Esophagus squamous epithelium (tissue), 5 donors: ENCODE measurements at places on chromosomes 11 and 22.

- no peak for DNase-seq
Measured at GRCh38 chr11:84501750-84502149, 1125.4 kb downstream of the DLG2 start.

- no peak for DNase-seq
Measured at GRCh38 chr11:57761301-57762234, at the start of gene CTNND1. CTNND1 (plus strand) TSS chr11:57761802; CDS start chr11:57791479, 29,677 bp downstream.

DNA sequence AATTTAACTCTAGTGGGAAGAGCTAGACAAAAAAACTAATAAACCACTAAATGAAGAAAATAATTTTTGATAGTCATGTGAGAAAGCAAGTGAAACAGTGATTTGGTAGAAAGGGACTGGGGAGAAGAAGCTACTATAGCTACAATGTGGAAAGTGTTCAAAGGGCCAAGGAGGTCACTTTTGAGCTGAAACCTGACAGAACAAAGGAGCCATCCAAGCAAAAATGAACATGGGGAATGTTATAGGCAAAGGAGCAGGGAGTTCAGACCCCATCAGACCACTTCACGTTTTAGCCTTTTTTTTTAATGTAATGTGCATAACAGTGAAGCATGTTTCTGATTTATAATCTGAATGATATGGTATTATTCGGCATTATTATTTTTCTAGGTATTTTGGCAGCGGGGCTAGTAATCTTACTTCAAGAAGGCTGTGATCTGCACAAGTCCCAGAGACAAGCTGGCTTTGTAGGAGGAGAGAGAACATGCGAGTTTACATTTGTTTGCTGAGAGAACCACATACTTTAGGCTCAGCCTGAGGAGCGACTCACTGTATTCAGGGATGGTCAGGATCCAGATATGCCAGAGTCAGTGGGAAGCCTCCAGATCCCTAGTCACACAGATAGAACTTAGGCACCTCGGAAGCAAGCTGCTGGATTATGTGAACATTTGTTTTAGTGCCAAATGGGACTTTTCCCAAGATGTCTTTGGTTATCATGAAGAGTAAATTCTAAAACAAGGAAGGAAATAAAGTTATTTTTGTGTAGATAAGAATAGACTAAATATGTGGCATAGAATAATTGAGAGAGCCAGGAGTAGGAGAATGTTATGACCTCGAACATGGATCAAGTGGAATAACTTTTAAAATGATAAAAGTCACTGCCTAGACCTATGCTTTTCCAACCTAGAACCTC is 118.6 kb downstream of the TRIM44 start:
- DNase-seq, result no peak

DNA sequence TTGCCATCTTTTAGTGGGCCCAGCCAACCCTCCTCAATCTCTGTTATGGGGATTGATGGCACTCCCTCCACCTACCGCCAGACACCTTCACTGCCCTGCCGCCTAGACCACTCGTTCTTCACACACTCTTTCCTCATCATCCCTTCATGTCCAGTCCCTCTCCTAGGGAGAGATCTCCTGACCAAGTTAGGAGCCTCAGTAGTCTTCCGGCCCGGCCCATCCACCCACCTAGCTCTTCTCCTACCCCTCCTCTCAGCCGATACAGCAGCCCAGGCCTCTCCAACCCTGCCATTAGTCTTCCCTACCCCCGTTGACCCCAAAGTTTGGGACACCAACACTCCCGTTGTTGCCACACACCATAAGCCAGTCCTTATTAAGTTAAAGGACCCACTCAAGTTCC is 11.0 kb upstream of the OR56A3 start:
- no peak for DNase-seq

DNA sequence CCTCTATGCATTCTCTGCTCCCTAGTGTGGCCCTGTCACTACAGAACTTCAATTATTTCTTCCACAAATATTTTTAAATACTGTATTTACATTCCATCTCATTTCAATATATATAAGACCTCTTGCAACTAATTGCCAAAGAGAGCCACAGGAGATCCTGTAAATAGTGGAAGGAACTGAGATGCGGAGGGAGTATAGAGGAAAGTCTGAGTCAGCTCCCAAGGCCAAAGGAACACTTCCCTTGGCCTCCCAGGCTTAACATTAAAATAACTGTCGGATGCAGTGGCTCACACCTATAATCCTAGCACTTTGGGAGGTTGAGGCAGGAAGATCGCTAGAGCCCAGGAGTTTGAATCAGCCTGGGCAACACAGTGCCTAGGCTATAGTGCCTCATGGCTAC is 31.2 kb downstream of the RBFOX2 start:
- DNase-seq, result no peak

DNA sequence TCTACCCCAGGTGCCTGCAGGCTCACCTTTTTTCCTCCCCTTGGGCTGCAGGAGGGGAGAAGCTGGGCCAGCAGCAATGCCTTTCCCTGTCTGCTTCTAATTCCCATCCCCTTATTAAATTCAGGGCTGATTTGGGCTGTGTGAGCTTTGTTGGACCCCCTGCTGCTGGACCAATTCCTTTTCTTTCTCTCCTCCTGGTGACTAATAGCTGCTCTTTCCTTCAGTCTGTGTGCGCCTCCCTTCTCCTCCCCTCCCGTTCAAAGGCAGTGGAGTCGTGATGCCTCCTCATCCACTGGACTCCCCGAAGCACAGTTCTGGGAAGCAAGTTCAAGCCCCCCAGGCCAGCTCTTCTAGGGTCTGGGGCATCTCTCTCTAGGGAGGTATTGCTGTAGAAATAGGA is 567.9 kb upstream of the CADM1 start:
- no peak for DNase-seq

DNA sequence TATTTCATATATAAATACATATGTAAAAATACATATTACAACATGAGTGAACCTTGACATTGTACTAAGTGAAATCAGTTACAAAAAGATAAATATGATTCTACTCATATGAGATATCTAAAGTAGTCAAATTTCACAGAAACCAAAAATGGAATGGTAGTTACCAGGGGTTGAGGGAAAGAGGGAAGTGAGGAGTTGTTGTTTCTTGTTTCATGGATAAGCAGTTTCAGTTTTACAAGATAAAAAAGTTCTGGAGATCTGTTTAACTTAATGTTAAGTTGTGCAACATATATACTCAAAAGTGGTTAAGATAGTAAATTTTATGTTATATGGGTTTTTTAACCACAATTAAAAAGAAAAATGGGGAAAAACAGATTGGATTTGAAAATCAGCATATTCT is 107.7 kb downstream of the ELP4 start:
- DNase-seq, result no peak

DNA sequence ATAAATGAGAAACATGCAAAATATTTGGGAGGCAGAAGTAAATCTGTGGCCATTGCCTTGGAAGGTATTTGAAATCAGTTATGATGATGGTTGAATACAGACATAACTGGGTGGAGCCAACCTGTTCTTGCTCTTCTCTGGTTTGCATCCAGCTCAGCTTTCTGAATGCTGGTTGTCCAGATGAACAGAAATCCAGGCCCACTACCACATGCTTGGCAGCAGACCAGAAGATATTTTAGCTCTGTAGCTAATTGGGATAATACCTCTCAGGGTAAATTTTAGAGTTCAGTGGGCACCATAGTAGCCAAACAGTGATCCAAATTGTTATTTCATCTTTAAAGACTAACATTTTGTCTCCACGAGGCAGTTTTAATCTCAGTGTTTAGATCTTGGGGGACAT is 308.3 kb downstream of the RAB38 start:
- no peak for DNase-seq

DNA sequence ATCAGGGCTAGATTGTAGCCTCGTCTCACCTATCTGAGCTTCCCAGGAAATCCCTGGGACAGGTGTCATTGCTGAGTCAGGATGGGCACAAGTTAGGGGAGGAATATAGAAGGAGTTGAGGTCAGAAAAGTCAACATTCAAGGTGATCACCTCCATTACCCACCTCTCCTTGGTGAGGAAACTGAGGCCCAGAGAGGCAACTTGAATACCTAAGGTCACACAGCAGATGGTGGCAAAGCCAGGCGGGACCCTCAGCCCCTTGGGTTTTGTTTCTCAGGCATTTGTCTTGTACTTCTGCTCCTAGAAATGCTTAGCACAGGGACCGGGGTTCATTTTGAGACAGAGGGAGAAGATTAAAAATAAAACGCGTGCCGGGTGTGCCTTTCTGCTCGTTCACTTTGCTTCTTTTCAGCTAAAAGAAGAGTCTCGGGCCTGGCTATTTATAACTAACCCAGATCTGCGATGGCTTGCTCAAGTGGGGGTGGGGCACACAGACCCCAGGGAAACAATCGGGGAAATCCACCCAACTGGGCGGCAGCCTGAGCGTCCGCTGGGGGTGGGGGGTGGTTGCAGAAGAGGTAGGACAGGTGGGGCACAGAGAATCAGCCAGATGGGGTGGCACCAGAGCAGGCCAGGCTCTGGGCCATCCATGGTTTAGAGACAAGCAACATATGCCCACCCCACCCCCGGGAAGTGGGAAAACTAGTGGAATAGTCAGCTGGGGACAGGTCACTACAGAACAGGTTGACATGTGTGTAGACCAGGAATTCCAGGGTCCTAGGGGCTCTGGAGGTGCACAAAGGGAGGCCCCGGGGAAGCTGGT is 3.9 kb upstream of the GNAZ start:
- DNase-seq, result no peak

GRCh38 chr11:82722231-82722630 is 11.4 kb downstream of the FAM181B start:
- no peak for DNase-seq

DNA sequence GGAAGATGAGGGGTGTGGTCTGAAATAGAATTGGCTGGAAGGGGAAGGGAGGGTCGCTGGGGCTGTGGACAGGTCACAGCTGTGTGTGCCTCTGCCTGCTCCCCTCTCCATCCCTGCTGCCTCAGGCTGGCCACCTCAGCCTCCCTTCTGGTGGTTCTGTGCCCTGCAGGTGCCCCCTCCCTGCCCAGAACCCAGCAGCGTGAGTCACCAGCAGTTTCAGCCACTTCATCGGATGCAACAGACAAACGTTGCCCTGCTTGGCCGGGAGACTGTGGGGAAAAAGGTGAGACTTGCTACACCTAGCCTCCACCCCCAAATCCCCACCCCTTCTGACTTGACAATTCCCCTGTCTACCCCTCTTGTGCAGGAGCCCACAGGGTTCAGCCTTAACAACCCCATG is 21.8 kb upstream of the LRRC10B start:
- no peak for DNase-seq

GRCh38 chr11:131712897-131713296 is 342.5 kb downstream of the NTM start:
- DNase-seq, result no peak

DNA sequence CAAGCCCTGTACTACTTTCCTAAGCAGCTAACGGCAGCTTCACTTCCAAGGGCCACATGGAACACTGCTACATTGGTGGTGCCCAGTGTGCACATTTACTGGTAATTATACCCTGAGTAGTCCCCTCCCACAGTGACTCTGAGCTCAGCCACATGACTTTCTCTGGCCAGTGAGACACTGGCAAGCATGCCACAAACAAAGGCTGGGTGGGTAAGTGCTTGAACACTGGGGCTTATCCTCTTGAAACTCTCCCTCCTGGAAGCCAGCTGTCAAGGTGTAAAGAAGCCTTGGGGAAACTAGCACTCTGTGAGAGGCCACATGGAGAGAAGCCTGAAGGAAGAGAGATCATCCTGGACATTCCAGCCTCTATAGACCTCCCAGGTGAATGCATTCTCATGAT is 54.4 kb upstream of the DRD2 start:
- DNase-seq, result no peak

- no peak for DNase-seq
Measured at GRCh38 chr22:39496131-39496838, 5.8 kb upstream of the MIEF1 start.

GRCh38 chr22:40529821-40530220 is 106.7 kb downstream of the MRTFA start:
- no peak for DNase-seq

DNA sequence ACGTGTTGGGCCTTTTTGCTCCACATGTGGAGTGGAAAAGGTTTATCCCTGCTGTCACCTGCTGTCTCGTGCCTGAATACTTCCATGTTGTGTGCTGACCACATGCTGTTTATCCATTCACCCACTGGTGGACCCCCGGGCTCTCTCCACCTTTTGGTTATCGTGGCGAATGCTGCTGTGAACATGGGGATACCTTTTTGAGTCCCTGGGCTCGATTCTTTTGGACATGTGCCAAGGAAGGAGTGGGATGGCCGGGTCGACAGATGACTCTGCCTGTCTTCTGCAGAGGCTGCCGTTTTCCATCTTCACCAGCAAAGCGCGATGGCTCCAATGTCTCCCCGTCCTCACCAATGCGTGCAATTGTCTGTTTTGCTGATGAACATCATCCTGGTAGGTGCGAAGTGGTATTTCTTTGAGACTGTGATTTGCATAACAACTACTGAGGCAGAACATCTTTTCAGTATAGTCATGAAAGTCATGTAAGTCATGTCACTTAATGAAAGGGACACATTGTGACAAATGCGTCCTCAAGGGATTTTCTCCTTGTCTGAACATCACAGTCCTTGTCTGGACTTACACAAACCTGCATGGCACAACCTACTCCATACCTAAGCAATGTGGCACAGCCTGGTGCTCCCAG is 758.7 kb downstream of the BRD1 start:
- DNase-seq, result no peak

DNA sequence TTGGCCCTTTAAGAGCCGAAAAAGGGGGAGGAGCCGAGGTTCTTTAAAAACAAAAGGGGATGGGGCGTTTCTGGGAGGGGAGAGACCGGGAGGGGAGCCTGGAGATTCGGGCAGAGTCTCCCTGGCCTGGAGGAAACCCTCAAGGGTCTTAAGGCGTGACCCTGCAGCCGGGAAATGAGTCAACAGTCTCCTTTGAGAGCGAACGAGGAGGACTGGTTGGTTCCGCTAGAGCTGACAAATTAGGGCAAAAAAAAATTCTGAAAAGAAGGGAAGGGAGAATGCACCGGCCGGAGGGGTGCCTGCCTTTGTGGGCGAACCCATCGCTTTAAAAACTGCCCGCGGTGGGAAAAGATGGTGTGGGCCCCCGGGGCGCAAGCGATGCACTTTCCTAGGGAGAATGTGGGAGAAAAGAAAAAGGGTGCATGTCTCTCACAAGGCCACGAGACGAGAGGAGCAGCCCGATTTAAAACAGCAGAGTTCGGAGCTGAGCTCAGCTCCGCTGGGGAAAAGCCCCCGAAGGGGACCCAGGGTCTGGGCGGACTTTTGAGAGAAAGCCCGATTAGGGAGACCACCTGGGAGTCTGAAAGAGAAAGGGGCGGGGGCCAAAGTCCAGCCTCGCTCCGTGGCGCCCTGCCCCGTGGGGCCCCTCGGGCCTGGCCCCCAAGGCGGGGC is 874 bp downstream of the ZFTA start:
- no peak for DNase-seq

- no peak for DNase-seq
Measured at GRCh38 chr22:30612789-30613188, 5.8 kb downstream of the TCN2 start.

- DNase-seq, result no peak
Measured at GRCh38 chr11:4626207-4627099, 10.8 kb upstream of the OR51D1 start.

DNA sequence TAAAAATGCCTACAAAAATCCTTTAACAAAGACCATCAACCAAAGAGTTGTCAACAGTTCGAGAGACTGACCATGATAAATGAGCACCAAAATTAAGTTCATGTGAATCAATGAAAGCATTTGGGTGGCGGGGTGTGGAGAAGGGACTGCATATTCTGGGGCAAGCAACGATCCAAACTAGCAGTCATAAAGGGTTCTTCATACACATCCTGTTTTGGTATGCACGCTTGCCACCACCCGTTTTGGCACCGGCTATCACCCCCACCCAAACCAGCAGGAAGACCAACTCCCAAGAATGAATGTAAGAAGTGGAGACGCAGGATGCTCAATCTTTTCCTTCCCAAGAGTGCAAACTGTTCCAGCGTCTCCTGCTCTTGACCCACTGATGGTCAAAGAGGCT is 80.8 kb downstream of the SGSM3 start:
- DNase-seq, result no peak

GRCh38 chr11:38460896-38461295 is 1862.9 kb upstream of the RAG2 start:
- no peak for DNase-seq
